ENCODE measurements at places on chromosomes 12 and 14. TPM values are rescaled to one million over a fixed set of nuclear protein-coding genes. Genes with fewer than 3 reads are reported as not detected.
A peak's percentile ranks its signal among the peaks of the same experiment; 100 is the strongest.

DNA sequence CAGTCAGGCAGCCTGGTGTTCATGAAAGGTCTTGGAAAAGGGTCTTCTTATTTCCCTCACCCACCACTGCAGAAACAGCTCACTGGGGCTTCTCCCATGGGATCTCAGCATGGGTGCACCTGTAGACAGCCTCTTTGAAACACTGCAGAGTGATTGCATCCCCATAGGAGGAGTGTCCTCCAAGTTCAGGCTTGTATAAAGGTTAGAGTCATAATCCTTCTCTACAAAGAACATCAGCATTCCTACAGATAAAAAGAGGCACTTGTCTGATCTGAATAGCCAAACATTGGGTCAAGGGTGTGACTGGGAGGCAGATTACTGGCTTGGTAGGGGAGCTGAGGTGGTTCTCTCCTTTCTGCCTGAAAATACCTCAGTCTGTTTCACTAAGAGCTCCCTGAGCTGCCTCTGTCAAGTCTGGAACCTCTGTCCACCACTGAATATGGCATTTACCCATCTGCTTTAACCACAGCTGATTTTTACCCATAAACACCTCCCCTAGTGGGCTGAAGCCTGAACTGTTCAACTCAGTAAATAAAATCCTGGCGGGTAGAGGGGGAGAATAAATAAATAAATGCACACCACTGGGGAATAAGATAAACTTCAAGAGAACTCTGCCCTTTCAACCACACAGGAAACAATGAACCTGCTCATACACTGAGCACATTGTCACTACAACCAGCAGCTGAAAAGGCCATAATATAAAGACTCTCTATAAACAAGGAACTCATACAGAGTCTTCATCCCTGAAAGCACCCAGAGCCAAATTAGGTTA, 120.7 kb upstream of the SCAF11 start:
- no peak for DNase-seq

GRCh38 chr14:71703477-71703876, 228.8 kb upstream of the RGS6 start:
- peak; percentile 61 for DNase-seq

- no peak for DNase-seq
Observed at GRCh38 chr12:131938082-131938481, 9.0 kb downstream of the PUS1 start.

- no peak for DNase-seq
Observed at GRCh38 chr14:61577506-61577931, 117.8 kb upstream of the HIF1A start.

Gene SLC6A12
- 2.4 TPM for total RNA-seq

Gene PMEL
- total RNA-seq = not detected

Gene A2M
- 305 TPM for total RNA-seq

Gene CRADD
- 36.1 TPM for total RNA-seq

All from uterus (tissue), 4 donors.